ENCODE measurements at places on chromosomes 16 and 17. TPM values are rescaled to one million over a fixed set of nuclear protein-coding genes. Genes with fewer than 3 reads are reported as not detected.

- no peak for DNase-seq
These were observed 4.7 kb upstream of the MMP15 start for GRCh38 chr16:58020628-58021521.

The SLFN12 gene
- total RNA-seq: 24.3 TPM

- DNase-seq: no peak
These were observed 107.2 kb downstream of the PHKB start for GRCh38 chr16:47568351-47568750.

GRCh38 chr17:34465789-34466188 is 102.8 kb upstream of the CCL1 start:
- no peak for DNase-seq

GRCh38 chr16:62067981-62068380 is 31.7 kb upstream of the CDH8 start:
- DNase-seq: no peak

DNA sequence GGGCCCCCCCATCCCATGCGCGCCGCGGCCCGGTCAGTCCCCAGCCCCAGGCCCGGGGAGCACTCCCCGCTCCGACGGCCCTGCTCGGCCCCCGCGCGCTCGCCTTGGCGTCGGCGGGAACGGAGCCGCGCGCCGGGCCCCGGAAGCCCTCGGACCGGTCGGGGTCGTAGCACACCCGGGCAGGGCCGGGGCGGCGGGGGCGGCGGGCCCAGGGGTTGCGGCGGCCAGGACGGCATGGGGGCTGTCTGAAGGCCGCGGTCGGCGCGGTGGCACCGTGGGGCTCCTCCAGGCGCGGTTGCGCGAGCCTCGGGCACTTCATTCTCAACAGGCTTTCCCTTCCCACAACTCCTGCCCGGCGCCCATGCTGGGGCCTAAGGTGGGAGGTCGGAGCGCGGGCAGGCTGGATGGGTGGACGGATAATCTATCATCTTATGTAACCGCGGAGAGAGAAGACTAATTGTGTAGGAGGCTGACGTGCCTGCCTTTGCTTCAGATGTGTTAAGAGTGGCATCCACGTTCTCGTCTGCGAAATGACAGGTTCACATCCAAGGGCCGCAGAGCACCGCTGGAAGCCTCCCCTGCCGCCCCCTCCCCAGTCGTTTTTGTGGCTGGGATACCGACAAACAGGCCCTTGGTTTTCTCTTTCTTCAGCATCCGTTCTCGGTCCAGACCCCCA is 708 bp downstream of the BAIAP2 start:
- DNase-seq: peak; percentile 46

DNA sequence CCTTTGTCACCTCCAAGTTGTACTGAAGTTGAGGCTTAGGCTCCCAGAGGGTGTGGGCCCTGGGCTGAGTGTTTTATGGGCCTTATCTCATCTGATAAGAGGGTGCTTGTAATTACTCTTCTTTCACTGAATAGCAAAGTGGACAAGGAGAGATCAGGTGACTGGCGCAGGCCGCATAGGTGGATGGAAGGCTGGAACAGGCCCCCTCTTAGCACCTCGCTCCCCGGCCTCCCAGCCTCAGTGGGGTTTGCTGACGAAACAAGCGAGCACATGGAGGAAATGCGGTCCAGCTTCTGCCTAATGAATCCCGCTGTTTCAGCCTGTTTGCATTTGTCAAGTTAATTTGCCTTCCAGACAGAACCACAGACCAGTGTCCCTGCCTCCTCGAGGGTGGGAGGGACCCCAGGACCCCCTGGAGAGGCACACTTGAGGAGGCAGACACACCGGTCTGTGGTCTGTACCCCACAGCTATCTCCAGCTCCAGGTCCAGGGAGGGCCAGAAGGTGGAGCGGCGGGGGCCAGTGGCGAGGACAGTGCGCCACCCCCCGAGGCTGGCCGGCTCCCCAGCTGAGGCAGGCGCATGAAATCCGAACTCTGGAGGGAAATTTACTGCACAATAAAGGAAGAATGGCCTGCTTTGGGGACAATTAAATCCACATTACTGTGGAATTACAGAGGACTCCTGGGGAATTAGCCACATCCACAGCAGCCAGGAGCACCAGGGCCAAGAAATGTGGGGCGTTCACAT is 123.4 kb downstream of the NTN1 start:
- DNase-seq: no peak

GRCh38 chr17:4476511-4477070 is 22.1 kb upstream of the SPNS2 start:
- DNase-seq: no peak

DNA sequence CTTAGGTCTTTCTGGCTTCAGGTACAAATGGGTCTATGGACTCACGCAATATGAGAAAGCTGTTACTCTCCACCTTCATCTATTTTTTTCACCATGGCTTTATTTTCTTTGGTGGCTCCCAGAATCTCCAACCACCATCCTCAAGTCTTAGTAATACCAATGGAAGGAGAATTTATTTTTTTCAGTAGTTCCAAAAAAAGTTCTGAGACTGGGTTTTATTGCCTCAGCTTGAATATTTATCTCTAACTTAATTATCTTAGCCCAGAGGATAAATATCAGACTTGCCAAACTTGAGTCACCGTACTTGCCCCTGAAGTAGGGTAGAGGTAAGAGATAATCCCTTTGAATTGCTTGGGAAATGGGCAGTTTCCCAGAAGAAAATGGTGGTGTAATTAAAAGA is 23.2 kb upstream of the CACNG3 start:
- DNase-seq: peak; percentile 13

DNA sequence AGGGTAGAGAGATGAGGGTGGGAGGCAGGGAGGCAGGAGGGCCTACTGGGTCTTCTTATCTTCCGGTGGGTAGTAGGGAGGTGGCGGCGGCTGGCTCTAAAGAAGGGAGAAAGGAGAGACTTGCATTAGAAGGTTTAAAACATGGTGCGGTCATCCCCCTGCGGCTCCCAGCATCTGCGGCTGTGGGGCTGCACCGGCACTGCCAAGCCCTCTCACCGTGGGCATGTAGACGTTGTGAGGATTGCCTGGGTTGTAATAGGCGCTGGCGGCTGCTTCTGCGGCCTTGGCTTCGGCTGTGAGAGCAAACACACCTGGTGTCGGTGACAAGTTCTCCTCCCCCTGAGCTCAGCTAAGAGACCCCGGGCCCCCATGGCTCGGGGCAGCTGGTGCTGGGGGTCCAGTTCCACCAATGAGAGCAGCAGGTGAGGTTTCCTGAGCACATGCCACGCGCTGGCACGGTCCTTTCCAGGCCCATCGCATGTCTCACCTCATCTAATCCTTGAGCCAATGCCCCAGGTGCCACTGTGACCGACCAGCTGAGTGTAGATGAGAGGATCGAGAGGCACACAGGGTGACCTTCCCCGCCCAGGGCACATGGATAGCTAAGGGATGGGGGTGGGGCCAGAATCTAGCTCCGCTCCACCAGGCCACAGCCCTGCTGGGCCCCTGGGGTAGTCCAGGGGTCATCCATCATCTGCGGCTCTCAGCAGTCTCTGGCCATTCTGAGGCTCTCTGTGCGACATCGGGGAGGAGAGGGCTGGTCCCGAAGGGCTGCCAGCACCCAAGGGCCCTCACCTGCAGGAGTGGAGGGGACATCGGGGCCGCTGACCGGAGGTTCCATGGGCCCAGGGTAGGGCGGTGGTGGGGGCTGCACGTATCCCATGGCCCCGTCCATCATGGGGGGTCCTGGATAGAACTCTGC is 2.7 kb upstream of the UNC13D start:
- peak; percentile 0 for DNase-seq

DNA sequence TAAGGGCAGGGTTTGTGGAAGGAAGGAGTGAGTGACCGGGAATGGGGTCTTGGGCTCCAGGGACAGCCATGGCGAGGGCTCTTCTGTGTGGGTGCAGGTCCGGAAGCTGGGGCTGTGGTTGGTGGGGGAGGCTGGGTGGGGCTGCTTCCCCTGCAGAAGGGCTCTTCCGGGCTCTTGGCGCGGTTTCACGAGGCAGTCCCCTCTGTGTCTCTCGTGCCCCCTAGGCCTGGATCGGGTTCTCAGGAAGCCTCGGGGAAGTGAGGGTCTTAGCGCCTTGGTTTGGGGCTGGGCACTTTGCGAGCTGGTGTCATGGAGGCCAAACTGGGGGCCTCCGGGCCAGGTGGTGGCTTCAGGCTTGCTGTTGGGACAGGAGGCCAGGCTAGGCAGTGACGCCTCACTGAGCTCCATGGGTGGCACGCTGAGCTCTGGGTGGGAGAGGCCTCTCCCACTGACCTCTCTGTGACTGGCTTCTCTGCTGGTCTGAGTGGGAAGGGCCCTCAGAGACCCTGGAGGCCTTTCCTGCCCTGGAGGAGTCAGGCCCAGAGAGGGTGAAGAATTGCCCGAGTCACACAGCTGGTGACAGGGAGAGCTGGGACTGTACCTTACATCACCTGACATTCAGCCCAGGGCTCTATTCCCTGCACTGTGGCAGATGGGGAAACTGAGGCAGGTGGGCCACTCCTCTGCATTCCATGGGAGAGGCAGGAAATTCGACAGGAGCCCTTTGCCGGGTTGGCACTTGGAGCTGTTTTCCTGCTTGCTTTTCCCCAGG is 8.2 kb downstream of the ADCY7 start:
- DNase-seq: no peak

GRCh38 chr16:54286090-54286365 is 559 bp downstream of the IRX3 start:
- no peak for DNase-seq

Data from Daoy (cell line).